ENCODE measurements at places on chromosomes 4 and X.

GRCh38 chr4:110306303-110306702 lies 107.9 kb upstream of the ELOVL6 start:
- no peak for DNase-seq

DNA sequence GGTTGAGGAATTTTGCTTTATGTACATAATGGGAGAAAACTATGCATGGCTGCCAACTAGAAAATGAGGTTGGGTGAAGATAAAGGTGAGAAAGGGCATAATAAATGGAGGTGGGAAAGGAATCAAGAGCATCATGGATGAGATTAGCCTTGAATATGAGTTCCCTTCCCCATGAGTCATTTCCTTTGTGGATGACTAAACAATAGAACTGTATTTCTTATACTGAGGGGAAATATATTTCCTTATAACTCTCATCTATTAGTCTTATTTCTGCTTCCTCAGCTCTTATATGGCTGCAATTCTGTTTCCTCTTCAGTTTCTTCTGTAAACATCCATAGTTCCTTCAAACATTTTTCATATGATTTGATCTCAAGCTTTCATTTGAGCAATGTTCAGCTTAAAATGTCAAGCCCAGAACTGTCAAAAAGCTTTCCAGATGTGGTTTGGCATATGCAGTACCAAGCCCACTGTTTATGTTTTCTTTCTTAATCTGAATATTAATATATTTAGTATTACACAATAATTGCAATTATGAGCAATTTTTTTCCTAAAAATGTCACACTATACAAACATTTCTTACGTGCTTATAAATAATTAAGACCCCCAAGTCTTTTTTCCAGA lies 100.7 kb upstream of the GRPR start:
- DNase-seq = no peak

DNA sequence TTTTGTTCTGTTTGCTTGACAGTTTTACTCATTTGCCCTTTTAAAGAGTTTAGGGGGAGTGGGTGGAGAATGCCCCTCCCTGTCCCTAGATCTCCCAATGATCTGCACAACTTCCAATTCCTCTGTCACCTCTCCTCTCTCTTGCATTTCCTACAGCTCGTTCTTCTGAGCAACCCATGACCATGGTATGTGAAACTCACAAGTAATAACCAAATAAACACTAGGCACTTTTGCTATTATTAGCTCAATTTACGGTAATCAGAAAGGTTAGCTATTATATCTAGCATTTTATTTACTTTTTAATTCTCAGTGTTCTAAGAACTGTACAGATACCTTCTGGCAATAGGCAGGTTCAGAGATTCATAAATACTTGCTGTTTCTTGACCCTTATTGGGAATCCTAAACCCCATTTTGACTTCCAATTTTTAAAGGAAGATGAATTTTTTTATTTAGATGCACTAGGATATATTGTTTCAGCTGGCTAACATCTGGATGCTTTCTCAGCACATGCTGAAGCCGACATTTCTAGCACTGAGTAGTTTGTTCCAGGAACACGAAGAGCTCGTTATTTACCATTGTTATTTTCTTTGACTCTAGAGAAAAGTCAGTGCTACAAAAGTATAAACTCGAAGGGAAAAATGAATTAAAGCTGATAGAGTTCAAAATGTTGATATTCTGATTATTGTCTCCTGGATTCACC lies 194.7 kb upstream of the TLL1 start:
- DNase-seq = no peak

GRCh38 chrX:10728806-10729389 lies 108.5 kb upstream of the MID1 start:
- DNase-seq = no peak

GRCh38 chr4:162056990-162057389 lies 106.8 kb downstream of the FSTL5 start:
- no peak for DNase-seq

DNA sequence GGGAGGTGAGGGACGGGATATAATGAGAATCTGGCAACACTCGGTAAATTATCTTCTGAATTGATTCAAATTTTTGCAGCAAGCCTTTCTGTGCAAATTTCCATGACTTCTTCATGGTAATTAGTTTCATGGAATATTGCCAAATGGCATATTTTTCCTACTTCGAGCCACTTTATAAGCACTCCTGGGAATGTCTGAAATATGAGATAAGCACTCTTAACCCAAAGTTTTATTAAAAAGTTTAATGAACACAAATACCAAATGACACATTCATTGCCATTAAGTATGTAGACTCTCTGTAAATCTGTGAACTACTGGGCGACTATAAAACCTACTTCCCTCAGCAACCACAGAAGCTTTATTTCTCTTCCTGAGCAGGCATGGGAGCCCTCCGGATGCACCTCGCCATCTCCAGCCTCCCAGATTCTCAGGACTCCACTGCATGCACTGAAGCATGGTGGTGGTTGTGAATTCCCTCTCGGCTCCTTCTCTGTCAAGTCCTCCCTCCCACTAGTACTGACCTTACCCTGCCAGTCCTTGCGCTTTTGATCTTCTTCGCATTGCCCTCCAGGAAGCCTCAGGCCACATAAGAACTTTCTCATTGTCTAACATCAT lies 154.4 kb upstream of the RPL34 start:
- no peak for DNase-seq

DNA sequence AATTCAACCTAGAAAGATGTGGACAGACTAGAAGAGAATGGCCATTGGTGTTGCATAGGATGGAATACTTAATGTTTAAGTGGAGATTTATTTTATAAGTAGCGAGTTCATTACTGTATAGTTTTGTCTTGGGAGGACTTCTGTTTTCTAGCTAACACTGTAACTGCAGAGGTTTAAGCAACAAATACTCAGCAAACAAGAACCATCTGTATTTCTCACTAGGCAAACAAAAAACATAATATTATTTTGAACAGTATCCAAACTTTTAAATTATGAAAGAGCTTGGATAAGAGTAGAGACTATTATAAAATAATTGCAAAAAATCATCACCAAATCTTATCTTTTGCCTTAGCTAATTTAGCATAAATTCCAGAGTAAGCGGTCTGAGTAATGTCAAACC lies 121.1 kb downstream of the GLRA3 start:
- no peak for DNase-seq

DNA sequence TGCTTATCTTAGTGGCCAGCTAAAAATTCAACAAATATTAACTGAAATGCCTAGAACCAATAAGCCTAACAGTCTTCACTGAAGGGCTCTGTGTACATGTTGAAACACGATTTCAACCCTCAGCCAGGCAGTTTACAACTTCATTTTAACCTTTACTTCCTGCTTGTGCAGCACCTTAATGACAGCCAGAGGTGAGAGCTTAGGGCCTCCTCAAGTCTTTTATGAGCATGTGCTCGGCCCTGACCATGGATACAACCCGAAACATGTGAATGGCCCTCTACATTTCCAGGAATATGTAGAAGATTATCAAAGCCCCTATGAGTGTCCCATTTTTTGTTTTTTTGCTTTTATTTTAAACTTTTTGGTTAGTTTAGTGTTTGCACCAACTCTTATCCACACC lies 88.3 kb downstream of the MSN start:
- DNase-seq = no peak

- DNase-seq = no peak
Measured at GRCh38 chrX:100948557-100948956, 19.8 kb upstream of the XKRX start.

DNA sequence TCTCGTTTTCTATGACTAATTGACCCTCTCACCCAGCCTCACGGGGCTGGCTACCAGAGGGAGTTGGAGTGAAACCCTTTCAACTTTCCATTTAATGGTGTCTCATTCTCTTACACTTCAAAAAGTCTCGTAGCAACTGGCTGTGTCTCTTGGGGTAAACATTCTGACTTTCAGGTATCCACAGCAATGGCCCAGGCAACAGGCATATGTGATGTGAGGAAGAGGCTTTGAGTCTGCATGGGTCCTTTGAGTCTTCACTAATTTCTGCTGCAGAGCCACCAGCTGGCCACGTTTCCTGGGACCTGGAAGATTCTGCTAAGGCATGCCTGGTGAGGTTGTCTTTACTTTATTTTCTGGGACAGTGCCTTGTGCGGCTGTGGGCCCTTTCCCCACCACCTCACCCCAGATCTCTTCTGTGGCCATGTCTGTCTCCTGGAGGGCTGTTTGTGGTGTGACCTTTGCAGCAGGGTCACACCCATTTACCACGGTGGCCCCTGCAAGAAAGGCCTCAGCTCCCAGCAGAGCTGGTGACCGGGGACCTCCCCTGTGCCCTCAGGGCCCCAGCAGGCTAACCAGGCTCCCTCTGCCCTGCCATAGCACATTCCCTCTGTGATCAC lies 112.5 kb upstream of the FRG1 start:
- no peak for DNase-seq

- no peak for DNase-seq
Measured at GRCh38 chr4:95610061-95610569, 61.3 kb upstream of the UNC5C start.

- no peak for DNase-seq
Measured at GRCh38 chr4:128827296-128827695, 17.8 kb downstream of the JADE1 start.

DNA sequence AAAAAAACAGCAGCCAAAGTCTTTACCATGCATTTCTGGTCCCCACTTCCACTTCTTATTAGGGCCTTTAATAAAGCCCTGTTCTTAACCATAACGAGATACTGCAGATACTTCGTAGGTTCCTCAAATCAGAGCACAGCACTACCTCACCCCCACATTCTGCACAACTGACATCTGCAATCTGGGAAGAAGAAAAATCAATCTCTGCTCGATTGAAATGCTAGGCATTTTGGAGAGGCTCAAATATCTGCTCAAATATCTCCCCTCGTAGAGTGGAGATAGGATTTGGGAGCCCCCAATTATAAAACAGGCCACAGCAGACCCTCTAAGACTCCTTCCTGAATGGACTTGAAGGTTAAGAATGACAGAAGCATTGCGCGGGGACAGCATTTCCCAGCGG lies 40.3 kb upstream of the CENPU start:
- DNase-seq = no peak
